ENCODE measurements at places on chromosomes 3 and 15.

- DNase-seq = no peak
Measured at GRCh38 chr3:164419220-164419619, 659.1 kb downstream of the SI start.

DNA sequence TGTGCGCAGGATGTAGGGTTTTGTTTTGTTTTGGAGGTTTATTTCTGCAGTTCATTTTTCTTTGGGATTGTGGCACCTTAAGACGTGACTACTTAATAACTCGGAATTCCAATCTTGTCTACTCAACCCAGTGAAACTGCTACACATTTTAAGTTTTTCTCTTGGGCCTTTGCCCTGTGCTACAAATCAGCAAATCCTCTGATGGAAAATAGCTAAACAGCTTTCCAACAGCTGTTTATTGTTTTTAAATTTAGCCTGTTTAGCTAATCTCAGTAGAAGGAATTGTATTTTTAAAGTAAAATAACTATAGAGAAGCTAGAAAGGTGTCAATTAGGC lies 48.4 kb downstream of the OPA1 start:
- DNase-seq = no peak

DNA sequence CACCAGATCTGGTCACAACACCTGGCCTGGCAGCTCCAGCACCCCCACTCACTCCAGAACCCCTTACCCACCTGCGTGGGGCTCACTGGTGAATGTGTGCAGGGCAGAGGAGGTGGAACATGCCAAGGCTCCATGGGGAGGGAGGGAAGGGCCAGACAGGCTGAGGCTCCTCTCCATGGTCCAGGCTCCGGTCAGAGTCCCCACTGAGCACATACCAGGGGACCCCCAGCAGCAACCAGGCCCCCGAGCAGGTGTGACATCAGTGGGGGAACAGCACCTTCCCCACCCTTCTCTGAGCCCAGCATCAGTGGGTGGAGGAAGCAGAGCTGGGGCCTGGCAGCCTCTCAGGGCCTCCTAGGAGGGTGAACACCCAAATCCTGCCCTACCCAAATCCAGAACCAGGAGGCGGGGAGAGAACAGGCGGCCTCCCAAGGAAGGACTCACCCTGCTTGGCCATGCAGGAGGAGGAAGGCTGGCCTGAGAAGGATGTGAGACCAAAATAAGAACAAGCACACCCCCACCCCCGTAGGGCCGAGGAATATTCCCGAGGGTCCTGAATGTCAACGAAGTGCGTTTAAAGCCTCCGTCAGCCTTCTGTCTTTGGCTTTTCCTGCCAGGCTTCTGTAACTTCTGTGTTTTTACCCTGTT lies 1.1 kb upstream of the GP9 start:
- no peak for DNase-seq

- no peak for DNase-seq
Measured at GRCh38 chr3:116188231-116188785, 257.0 kb downstream of the LSAMP start.

GRCh38 chr3:127005864-127006500 lies 23.1 kb downstream of the PLXNA1 start:
- DNase-seq = no peak

DNA sequence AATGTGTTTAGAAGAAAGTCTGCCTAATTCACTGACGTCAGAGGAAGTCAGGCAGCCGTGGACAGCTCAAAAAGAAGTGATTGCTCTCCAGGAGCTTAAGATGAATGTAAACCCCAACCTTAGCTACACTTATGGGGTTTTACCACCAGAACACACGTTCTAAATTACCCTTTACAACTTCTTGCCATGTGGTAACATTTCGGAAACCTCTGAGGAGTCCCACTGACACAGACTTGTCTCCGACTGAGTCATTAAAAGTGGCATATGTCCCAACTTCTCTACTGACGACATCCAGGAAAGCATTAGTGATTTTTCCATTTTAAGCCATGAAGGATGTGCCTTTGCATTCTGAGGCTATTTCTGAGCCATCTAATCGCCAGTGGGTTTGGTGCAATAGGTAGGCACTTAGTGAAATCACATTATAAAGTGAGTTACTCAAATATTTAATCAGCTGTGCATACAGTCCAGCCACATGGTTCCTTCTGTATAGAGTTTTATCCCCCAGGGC lies 32.4 kb downstream of the C2CD4A start:
- no peak for DNase-seq

DNA sequence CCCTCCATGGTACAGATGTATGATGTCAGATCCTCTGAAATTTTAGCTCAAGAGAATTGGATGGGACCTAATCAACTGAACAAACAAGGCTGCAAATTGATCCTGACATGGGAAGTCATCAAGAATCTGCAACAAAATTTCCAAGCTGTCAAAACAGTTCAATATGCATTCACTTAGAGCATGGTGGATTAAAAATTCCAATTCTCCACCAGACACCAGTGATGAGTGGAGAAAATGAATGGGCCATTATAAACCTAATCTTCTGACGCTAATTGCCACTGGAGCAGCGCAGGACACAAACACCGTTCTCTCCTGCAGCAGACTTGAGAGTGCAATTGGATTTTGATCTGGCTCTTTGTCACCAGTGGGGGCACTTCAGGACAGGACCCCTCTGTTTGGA lies 94.2 kb downstream of the MINAR1 start:
- no peak for DNase-seq

GRCh38 chr15:79440355-79440908 lies 8.3 kb downstream of the MINAR1 start:
- no peak for DNase-seq

GRCh38 chr15:47412136-47412535 lies 305.2 kb upstream of the SEMA6D start:
- no peak for DNase-seq

DNA sequence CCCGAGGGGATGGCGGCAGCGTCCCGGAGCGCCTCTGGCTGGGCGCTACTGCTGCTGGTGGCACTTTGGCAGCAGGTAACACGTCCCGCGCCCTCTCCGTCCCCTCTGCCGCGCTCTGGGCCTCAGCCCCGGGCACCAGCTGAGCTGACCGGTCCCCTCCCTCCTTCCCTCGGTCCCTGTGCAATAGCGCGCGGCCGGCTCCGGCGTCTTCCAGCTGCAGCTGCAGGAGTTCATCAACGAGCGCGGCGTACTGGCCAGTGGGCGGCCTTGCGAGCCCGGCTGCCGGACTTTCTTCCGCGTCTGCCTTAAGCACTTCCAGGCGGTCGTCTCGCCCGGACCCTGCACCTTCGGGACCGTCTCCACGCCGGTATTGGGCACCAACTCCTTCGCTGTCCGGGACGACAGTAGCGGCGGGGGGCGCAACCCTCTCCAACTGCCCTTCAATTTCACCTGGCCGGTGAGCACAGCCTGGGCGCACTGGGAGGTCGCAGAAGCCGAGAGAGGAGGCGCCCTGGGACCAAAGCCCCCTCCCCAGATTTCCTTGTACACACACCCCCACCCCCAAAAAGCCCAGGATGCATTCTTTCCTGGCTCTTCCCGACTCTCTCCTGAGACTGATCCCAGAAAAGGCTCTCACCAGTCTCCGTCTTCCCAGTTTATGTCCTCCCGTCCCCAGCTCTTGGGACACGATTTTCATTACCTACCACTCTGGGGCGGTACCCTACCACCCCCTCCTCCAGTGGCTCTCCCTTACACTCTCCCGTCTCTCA lies 705 bp downstream of the DLL4 start:
- DNase-seq = no peak

- no peak for DNase-seq
Measured at GRCh38 chr3:144942093-144942837, 970.6 kb downstream of the DIPK2A start.

GRCh38 chr15:61106889-61107288 lies 122.2 kb downstream of the RORA start:
- no peak for DNase-seq

- no peak for DNase-seq
Measured at GRCh38 chr15:88574077-88574476, 27.6 kb upstream of the DET1 start.

GRCh38 chr3:124617177-124617576 lies 113.1 kb upstream of the UMPS start:
- no peak for DNase-seq

DNA sequence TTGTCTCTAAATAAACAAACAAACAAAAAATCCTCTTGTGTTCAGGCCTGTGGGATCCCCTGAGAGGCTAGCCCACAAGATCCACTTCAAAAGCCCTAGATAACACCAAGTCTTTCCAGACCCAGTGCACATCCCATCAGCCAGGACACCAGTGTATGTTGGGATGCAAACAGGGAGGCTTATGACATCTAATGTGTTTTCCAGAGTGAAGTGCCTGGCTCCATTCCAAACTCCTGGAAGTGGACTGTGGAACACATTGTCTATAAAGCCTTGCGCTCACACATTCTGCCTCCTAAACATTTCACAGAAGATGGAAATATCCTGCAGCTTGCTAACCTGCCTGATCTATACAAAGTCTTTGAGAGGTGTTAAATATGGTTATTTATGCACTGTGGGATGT lies 57.0 kb downstream of the MLH1 start:
- no peak for DNase-seq

DNA sequence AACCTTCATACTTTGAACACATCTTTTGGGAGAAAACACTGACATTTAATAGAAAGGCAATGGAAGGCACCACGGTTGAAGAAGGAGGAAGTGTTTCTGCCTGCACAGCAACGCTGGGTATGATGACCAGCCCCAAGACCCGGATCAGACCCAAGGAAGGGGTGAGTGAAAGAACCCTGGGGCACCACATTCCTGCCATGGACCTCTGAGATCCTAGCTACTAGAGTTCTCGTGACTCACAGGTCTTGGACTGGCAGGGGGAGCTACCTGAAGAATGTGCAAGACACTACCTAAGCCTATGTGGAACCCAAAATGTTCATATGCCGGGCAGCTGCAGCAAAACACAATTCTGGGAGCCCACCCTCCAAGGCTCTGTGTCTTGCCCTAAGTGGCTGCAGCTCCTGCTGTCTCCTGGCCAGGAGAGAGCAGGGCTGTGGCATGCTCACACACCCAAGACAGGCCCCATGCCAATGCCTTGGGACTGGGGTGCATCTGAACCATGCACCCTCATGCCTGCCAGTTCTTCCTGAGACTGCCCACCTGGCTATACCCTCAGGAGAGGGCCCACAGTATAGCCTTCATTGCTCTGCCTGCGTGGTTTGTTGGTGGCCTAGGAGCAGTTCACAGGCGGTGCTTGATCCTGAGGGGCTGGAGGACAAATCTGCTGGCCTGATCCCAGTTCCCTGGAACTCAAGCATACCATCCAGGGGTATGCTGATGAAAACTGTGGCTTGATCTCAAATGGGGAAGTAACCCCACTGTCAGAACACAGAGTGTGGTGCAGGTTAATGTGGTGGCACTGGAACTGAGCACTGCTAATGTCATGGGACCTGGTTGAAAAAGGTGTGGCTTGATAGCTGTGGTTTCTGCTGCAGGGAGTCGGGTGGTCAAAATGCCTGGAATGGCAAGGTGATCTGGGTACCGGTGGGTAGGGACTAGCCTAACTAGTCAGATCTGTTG lies 353.3 kb upstream of the ARHGEF26 start:
- DNase-seq = no peak

GRCh38 chr3:124461838-124462632 lies 268.2 kb upstream of the UMPS start:
- no peak for DNase-seq

- DNase-seq = no peak
Measured at GRCh38 chr3:146464005-146464595, 5.3 kb downstream of the PLSCR2 start.

Data from hippocampal formation (tissue), 2 donors.